Spinal cord (tissue), 10 donors: ENCODE measurements at places on chromosomes 7 and 10. TPM values are rescaled to one million over a fixed set of nuclear protein-coding genes. Genes with fewer than 3 reads are reported as not detected.

Gene VAX1
- total RNA-seq = not detected

Gene SFRP4
- 78.4 TPM for total RNA-seq

Gene PDE1C
- 10.6 TPM for total RNA-seq

Gene ATRNL1
- 180 TPM for total RNA-seq

Gene HOXA3
- total RNA-seq = 6.2 TPM

Gene SDK1
- 10.4 TPM for total RNA-seq
